ENCODE measurements at places on chromosomes 13 and 19.
A peak's percentile ranks its signal among the peaks of the same experiment; 100 is the strongest.

GRCh38 chr13:103965506-103966243 lies 899.5 kb upstream of the SLC10A2 start:
- DNase-seq = no peak
- H3K36me3 ChIP-seq = no peaks in the 10 kb centered on the region
- no peaks in the 10 kb centered on the region for H3K4me1 ChIP-seq

- peak within 1 kb of the TSS; percentile 96 for H3K4me3 ChIP-seq
- peak; percentile 100 for DNase-seq
Measured at GRCh38 chr19:1205114-1206099, at the start of gene STK11. Gene STK11, plus strand, starts transcription at chr19:1205778. Its CDS starts 1,136 bp downstream, at chr19:1206914.

DNA sequence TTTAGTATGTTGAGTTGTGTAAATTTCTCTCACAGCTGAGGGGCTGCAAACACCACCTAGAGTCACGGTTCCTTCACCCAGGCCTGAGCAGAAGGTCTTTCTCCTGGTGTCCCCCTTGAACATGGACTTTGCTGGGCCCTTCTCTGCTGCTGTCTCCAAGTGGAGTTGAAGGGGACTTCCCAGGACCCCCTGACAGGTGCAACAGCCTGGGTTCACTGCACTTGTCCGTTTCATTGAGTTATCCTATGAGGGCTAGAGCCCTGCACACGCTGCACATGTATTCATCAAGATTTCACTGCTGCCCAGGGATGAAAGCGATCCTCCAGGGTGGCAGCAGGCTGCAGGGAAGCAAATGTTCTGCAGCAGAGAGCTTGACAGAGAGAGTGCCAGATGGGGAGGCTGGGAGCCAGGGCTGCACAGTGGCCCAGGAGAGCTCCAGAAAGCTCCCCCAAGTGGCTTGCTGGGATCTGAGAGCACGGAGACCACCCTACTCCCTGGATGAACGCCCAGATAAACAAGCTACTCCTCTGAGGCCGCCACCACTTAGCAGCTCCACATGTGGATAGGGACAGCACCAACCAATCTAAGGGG lies 10.3 kb downstream of the TMEM272 start:
- no peak overlapping the region for H3K4me3 ChIP-seq
- H3K27ac ChIP-seq = no peak overlapping the region
- peaks cover 2% of the 10 kb centered on the region for H3K27me3 ChIP-seq
- DNase-seq = no peak

DNA sequence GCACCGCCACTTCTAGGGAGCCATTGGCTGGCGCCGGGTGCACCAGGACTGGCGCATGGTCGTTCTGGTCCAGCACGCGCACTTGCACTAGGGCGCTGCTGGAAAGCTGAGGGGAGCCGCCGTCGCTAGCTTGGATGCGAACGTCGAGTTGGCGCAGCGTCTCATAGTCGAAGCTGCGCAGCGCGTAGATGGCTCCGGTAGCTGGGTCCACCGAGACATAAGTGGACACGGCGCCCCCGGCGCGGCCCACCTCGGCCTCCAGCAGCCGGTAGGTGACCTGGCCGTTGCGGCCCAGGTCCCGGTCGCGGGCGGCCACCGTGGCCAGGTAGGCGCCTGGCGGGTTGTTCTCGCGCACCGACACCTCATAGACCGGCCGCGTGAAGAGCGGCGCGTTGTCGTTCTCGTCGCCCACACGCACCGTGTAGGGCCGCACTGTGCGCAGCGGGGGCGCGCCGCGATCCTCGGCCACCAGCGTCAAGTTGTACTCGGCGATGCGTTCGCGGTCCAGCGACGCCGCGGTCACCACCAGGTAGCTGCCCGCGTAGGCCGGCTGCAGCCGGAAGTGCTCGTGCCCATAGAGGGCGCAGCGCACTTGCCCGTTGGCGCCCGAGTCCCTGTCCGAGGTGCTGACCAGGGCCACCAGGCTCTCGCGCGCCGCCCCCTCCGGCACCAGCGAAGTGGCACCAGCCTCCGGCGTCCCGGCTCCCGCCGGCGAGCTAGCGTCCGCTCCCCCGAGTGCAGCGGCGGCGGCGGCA lies 1.7 kb downstream of the PCDH8 start:
- H3K4me3 ChIP-seq = no peak overlapping the region
- no peaks in the 10 kb centered on the region for H3K36me3 ChIP-seq
- H3K4me1 ChIP-seq = peaks cover 21% of the 10 kb centered on the region
- H3K27me3 ChIP-seq = peaks cover 35% of the 10 kb centered on the region
